Hepatocyte (in vitro differentiated cells): ENCODE measurements at places on chromosomes 6 and 20. TPM values are rescaled to one million over a fixed set of nuclear protein-coding genes. Genes with fewer than 3 reads are reported as not detected.

DNA sequence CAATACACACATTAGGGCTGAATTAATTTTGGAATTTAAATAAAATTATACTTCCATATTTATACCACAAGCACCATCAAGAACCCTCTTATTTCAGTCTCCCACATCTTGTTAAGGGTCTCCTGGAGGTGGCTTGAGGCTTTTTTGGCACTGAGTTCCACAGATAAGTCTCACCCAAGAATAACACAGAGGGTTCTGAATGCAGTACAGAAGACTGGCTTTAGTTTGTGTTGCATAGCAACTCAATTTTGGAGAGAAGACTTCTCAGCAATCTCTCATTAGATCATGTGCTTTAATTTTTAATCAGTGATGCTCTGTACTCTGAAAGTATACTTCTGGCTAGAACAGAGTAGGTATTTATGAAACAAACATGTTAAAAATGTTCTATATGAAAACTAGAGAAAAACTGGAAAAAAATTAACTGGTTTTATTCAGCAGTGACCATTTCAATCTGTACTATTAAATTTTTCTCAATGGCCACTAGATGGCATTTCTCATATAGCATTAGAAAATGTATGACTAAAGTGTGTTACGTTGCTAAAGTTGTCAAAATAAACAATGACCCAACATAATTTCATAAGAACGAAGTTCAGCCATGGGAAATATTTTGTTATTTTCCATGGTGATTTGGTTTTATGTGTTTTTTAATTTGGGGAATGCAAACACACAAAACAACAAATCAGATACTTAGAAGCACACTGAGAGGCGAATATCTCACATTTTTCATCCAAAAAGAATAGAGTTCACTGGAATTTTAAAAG, 32.7 kb upstream of the MAP7 start:
- no peak overlapping the region for H3K4me3 ChIP-seq
- H3K36me3 ChIP-seq = no peaks in the 10 kb centered on the region
- no peaks in the 10 kb centered on the region for H3K4me1 ChIP-seq
- no peak overlapping the region for H3K27ac ChIP-seq

The IL17A gene
- not detected in 2 replicates for total RNA-seq

- DNase-seq = no peak
- H3K4me1 ChIP-seq = no peaks in the 10 kb centered on the region
- H3K27me3 ChIP-seq = no peaks in the 10 kb centered on the region
- no peaks in the 10 kb centered on the region for H3K36me3 ChIP-seq
- H3K27ac ChIP-seq = peak overlapping the region; percentile 29
Observed at GRCh38 chr6:113403966-113404595, 453.1 kb upstream of the MARCKS start.

The SEMG1 gene
- total RNA-seq = not detected in 2 replicates

DNA sequence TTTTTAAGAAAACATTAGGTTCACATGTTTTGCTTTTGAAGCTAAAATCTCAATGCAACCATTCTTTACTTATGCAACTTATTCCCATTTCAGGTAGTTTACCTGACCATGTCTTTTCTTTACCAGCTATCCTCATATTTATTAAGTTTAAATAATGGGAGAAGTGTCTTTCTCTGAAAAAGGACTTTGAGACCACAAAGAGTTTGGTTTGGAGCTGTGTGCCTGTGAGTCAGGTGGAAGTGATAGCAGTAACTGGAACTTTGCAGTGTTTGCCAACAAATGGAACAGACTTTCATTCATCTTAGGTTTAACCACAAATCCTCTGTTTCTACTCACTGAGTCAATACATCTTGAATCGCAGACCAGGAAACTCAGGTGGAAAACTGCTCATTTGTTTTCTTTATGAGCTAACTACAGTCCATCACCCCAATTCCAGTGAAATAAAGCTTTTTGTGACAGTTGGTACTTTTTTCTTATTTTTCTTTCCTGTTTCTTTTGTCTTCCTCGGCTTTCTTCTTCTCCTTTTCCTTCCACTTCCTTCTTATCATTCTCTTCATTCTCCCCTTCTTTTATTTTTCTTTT, 148.3 kb upstream of the RIN2 start:
- no peaks in the 10 kb centered on the region for H3K36me3 ChIP-seq
- H3K27me3 ChIP-seq = no peaks in the 10 kb centered on the region
- no peaks in the 10 kb centered on the region for H3K4me1 ChIP-seq
- DNase-seq = peak; percentile 45

- no peak for DNase-seq
- peaks cover 16% of the 10 kb centered on the region for H3K4me1 ChIP-seq
- H3K27ac ChIP-seq = no peak overlapping the region
- H3K4me3 ChIP-seq = peak overlapping the region; percentile 55
Observed at GRCh38 chr6:18388271-18388670, 1.1 kb downstream of the RNF144B start.
